ENCODE measurements at places on chromosomes 3 and 15. TPM values are rescaled to one million over a fixed set of nuclear protein-coding genes. Genes with fewer than 3 reads are reported as not detected.

- no peak overlapping the region for H3K4me3 ChIP-seq
- no peaks in the 10 kb centered on the region for H3K36me3 ChIP-seq
- H3K4me1 ChIP-seq, result no peaks in the 10 kb centered on the region
- no peaks in the 10 kb centered on the region for H3K27me3 ChIP-seq
These were observed 8.3 kb downstream of the B3GALNT1 start for GRCh38 chr3:161096771-161097367.

DNA sequence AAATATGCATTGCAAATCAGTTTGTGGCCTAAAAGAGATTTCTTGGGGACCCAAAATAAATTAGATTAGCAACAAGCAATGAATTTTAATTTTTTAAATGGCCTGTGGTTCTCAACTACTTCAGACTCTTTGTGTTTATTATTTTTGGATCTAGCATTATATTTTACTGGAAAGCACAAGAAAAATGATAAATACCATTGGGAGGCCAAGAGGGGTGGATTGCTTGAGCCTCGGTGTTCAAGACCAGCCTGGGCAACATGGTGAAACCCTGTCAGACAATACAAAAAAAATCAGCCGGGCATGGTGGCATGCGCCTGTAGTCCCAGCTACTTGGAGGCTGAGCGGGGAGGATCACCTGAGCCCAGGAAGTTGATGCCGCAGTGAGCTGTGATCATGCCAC lies 13.6 kb downstream of the LACTB start:
- no peak overlapping the region for H3K27ac ChIP-seq
- DNase-seq, result no peak
- H3K4me1 ChIP-seq, result peaks cover 2% of the 10 kb centered on the region
- no peaks in the 10 kb centered on the region for H3K27me3 ChIP-seq
- H3K36me3 ChIP-seq, result no peaks in the 10 kb centered on the region
- H3K4me3 ChIP-seq, result no peak overlapping the region

GRCh38 chr3:171306631-171307030 lies 153.6 kb downstream of the TNIK start:
- no peaks in the 10 kb centered on the region for H3K27me3 ChIP-seq
- peak; percentile 42 for DNase-seq
- H3K36me3 ChIP-seq, result no peaks in the 10 kb centered on the region
- H3K4me3 ChIP-seq, result no peak overlapping the region

DNA sequence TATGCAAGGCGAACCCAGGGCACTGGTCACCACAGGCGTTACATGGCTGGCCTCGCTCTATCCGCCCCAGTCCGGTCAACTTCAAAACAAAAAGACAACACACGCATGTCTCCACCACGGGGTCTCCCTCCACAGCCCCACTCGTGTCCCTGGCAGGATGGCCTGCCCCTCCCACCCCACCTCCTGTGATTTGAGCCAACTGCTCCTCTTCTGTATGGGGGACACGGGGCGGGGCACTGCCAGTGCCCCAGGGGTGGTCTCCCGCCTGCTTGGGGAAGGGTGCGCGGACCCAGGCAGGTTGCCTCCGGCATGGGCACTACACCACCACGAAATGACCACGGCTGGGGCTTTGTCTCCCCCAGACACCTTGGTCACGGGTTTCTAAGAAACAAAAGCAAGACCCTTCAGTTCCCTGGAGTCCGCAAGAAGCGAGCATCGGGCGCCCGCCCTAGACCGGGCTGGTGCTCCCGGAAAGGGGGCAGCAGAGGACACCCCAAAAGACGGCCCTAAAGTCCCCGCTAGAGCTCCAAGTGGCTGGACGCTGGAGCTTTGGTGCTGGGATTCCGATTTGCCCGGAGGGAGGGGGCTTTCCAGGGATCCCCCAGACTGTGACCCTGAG lies 219.3 kb upstream of the PRICKLE2 start:
- peak; percentile 49 for DNase-seq
- peak overlapping the region; percentile 38 for H3K4me3 ChIP-seq
- H3K4me1 ChIP-seq, result peaks cover 6% of the 10 kb centered on the region
- no peaks in the 10 kb centered on the region for H3K36me3 ChIP-seq
- no peak overlapping the region for H3K27ac ChIP-seq

Gene EPB42
- total RNA-seq, result 0.43 TPM

Gene C2CD4A
- not detected for total RNA-seq

Gene SPESP1
- total RNA-seq, result 2.0 TPM

Gene INKA1
- total RNA-seq, result 2.1 TPM

Gene PSMD2
- total RNA-seq, result 118 TPM

Gene TGM5
- total RNA-seq, result not detected

Gene DNAH12
- 20.1 TPM for total RNA-seq

Measured in ovary (tissue), 10 donors.